GOT3 (cell line): ENCODE measurements at places on chromosomes 13 and 19.

- DNase-seq: no peak
Observed at GRCh38 chr13:20451397-20451796, 74.3 kb downstream of the CRYL1 start.

- DNase-seq: no peak
Observed at GRCh38 chr13:44340508-44340907, 33.1 kb upstream of the SERP2 start.

DNA sequence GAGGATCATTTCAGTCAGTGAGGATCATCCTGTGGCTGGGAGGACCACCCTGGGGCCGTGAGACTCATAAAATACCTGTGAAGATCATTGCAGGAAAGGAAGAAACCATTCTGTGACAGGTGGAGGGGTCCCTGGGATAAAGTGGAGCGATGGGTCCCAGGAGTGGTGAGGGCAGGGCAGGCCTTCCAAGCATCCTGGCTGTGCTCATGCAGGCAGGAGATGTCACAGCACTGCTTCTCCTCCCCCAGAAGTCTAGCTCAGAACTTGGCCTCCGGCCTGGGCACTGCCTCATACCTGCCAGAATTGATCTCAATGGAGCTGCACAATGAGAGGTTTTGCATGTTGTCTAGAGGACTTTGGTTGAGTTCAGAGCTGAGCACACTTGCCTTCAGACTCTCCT, 11.1 kb downstream of the KLK1 start:
- no peak for DNase-seq

DNA sequence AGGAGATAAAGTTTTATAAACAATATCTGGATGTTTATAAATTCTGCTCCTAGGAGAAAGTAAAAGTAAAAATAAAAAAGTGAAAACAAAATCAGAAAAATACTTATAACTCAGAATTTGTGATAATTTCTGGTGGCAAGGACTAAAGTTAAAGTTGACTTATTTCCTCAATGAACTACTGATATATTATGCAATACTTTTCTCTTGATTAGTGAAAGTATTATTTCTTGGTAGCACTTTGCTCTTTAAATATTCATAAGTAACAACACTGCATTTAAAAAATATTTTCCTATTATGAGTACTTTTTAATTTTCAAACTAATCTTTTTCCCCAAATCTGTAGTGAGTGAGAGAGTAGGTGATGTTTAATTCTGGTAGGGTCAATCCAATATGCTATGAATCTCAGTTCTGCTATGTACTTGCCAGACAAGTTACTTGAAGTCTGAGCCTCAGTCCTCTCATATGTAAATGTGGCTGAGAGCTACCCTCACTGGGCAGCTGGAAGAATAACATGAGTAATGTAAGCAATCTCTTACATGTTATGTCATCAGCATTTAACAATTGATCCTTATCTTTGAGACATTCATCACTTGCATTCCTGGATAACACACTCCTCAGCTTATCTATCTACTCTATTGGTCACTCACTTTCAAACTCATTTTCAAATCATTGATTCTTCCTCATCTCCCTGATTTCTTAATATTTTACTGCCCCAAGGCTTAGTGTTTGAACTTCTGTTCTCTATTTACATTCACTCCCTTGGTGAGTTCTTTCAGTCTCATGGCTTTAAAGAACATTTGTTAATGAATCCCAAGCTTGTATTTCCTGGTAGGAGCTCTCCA, 239.0 kb downstream of the RGCC start:
- no peak for DNase-seq
